ENCODE measurements at places on chromosomes 13 and 19.

GRCh38 chr19:9877780-9878510 lies 42.8 kb downstream of the PIN1 start:
- DNase-seq, result no peak

DNA sequence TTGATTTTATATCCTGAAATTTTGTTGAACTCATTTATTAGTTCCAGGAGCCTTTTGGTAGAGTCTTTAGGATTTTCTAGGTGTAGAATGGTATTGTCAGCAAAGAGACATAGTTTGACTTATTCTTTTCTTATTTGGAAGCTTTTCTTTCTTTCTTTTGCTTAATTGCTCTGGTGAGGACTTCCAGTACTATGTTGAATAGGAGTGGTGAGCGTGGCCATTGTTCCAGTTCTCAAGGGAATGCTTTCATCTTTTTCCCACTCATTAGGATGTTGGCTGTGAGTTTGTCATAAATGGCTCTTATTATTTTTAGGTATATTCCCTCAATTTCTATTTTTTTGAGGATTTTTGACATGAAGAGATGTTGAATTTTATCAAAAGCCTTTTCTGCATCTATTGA lies 182.2 kb upstream of the SPRY2 start:
- no peak for DNase-seq

DNA sequence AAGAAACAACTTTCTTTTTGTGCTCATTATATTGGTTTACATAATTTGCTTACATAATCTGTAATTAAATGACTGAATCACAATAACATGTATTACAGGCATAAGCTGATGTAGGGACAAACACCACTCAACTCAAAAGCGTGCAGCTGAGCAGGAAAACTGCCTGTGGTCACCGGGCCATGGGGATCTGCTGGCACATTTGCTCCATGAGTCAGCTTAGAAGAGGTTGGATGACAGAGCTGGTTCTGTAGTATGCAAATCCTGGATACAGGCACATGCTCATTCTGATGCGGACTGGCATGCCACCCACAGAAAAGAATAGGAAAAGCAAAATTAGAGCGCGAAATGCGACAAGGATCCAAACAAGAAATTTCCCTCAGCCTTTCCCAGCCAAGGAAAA lies 128.6 kb downstream of the USP12 start:
- no peak for DNase-seq

- DNase-seq, result no peak
Measured at GRCh38 chr19:45502111-45502510, 3.9 kb downstream of the PPM1N start.

DNA sequence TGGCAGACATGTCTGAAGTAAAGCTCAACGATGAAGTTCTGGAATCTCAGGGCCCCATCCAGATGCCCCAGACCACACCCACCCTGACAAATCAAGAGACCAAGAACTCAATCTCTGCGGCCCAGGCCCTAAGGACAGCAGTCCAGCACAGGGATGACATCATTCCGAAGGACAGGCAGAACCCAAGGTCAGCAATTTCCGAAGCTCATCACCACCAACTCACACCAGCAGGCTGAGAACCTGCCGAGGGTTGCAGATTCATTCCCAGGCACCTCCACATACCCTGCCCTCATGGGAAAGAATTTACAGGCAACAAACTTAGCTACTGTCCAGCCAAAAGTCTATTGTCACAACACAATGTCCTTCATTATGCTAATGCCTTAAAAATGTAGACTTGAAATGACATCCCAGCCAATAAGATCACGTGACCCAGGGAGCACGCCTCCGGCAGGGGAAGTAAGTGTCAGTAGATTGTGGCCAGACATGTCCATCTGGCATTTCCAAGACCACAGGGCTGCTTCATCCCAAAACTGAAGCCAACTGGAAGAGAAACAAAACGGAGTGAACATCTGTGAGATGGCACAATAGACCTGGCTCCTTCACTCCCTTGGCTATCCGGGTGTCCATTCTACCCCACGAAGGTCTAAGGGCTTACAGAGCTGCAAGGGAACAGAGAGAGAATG lies 98.8 kb downstream of the CRYL1 start:
- no peak for DNase-seq

DNA sequence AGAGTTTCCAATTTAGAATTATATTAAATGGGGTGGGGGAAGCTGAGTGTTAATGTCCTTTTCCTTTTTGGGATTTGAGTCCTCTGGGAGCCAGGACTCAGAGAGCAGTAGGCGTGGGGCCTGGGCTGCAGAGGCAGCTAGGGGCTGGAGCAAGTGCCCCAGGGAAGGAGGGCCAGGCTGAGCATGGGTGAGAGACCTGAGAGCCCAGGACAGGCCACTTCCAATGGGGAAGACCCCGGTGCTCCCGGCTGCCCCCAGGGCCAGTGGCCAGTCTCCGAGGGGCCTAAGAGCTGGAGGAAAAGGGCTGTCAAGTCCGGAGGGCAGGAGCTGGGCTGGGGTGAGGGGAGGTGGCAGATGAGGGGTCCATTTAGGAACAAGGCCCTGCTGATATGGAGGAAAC lies 371.5 kb downstream of the ZNF536 start:
- no peak for DNase-seq

GRCh38 chr13:114124431-114124830 lies 8.0 kb downstream of the RASA3 start:
- no peak for DNase-seq

DNA sequence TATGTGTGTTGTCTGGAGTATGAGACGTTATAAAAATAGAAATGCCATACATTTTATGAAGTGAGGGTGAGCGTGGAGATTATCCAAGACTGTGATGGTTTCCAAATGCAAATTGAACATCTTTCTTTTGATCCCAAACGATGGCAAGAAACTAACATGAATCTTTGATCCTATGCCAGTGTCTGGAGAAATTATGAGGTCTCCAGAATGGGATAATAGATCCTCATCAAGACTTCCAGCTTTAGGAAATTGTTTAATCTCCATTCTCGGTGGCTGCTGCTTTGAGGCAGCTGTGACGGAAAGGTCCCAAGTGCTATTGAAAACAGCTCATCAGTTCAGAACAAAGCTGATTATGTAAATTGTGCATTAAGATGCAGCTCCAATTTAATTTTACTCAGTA lies 30.8 kb downstream of the CBY2 start:
- DNase-seq, result no peak

DNA sequence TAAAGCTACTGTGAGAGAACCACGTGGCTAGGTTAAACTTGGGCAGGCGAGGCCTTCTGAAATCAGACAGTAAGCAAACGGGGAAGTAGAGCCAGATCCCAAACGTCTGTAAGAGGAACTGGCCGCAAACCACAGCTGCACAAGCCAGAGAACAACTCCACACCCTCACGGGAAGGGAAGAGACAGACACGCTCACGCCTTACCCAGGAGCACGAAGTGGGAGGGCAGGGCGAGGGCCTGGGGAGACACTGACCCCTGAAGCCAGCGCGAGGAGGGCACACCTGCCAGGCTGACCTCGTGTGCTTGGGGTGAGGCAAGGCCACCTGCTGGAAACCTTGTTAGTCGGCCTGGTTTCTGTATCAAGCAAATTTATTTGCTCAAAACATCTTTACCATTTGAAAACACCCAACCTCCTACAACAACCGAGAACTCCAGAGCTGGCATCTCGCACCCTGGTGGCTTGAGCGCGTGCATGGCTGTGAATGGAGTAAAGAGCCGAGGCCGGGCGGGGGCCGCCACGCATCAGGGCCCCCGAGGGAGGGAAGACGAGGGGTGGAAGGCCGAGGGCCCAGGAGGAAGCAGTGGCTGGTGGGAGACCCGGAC lies 7.3 kb downstream of the POLR2E start:
- no peak for DNase-seq

GRCh38 chr19:5719274-5719960 lies 529 bp downstream of the LONP1 start:
- DNase-seq, result no peak

DNA sequence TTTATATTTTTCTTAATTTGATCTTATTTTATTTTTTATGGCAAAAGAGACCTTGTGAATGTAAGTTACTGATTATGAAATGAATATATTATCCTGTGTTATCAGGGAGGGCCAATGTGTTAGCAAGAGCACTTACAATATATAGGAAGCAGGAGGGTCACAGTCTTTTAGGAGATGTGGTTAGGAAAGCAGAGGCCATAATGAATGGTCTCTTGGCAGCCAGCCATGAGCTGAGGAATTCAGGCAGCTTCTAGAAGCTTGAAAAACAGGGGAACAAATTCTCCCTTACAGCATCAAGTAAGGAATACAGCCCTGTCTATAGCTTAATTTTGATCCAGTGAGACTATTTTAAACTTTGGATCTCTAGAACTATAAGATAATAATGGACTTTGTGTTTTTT lies 2374.6 kb downstream of the PCDH9 start:
- no peak for DNase-seq

DNA sequence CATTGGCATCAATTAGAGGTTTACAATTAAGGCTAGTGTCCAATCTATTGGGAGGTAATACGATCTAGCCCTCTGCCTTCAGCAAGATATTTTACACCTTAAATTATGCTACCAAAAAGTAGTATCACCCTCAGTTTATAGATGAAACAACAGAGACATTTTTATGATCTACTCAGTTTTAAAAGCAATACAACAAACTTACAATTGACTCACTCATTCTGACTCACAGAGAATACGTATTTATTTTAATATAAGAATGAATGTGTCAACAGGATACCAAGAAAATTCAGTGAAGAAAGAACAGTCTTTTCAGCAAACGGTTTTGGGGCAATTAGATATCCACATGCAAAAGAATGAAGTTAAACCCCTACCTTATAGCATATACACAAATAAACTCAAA lies 32.5 kb upstream of the STARD13 start:
- no peak for DNase-seq

DNA sequence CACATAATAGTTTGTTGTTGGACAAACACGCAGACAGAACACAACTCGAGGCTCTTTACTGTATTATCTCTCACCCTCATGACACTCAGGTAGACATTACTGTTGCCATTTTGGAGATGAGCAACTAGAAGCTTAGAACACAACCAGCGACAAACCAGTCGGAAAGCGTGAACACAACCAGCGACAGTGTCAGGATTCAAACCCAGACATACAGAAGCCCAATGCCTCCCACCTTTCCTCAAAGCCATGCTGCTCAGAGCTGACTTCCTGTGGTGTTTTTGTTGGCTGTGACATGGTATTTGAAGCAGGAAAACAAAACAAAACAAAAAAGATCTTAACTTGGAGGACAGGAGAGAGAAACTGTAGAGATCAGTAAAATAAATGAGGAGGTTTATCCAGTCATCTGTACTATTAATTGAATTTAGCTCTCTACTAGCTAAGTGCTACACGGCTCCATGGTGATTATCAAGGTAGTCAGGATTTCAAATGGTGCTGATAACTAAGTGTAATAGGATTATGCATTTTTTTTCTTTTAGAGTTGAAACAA lies 92.1 kb downstream of the STARD13 start:
- DNase-seq, result no peak

- no peak for DNase-seq
Measured at GRCh38 chr19:495402-496111, 729 bp upstream of the MADCAM1 start.

DNA sequence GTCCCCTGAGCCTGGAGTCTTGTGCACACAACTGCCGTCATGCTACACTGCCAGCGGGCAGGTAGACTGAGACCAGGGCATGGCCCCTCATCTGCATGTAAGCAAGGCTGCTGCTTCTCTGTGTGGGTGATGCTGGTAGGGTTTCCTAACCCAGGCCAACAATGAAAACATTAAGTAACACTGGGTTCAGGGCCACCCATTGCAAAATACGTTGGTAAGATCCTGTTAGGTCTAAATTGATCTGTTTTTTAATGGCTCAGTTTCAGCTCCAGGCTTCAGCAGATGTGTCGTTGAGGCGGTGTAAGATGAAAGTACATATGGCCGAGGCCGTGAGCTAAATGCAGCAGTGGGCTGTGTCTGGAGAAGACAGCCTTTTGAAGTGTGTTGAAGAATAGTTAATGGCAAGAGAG lies 383.4 kb downstream of the IRS2 start:
- DNase-seq, result no peak
